ENCODE measurements at places on chromosomes 11 and 22.

DNA sequence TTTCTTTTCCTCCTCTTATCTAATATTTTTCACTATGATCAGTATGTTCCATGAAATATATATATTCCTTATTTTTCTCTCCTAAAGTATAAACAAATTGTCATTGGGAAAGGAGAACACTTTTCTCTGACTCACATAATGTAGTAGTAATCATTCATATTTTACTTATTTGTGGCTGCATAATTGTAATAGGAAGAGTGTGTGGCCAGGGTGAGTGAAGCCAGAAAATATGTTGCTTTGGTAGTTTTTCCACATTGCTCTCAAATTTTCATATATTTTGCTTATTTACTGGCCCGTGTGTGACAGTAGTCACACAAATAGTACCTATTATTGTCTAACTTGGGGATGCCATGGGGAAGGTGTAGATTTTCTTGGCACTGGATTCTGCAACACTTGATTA lies 172.1 kb downstream of the DYNC2H1 start:
- DNase-seq, result no peak

DNA sequence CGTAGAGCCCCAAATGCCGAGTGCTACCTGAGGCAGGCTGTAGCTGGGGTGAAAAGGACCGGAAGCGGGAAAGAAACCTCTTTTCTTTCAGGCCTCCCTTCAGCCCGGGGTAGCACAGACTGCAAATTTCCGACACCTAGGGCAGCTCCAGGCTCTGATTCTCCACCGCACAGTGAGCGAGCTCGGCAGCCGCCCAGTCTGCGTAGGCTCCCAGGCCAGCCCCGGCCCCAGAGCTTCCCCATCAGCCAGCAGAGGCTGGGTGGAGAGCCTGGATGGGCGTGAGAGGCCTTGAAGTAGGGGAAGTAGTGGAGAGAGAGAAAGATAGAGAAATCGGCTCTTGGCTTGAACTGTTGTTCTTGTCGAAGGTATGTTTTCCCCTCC lies 9.3 kb upstream of the PAX6 start:
- DNase-seq, result no peak

DNA sequence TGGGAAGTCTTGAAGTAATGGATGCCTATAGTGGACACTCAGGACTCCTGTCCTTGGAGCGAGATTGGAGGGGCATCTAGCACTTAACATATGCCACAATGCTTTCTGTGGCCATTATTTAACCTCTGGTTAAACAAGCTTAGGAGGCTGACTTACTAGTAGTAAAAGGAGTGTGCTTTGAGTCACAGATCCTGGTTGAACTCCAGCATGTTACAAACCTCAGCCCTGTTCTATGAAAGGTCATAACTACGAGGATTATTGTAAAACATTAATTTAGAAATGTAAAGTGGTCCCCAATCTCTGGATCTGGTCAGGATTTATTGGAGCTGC lies 1.1 kb upstream of the LBHD1 start:
- DNase-seq, result no peak

DNA sequence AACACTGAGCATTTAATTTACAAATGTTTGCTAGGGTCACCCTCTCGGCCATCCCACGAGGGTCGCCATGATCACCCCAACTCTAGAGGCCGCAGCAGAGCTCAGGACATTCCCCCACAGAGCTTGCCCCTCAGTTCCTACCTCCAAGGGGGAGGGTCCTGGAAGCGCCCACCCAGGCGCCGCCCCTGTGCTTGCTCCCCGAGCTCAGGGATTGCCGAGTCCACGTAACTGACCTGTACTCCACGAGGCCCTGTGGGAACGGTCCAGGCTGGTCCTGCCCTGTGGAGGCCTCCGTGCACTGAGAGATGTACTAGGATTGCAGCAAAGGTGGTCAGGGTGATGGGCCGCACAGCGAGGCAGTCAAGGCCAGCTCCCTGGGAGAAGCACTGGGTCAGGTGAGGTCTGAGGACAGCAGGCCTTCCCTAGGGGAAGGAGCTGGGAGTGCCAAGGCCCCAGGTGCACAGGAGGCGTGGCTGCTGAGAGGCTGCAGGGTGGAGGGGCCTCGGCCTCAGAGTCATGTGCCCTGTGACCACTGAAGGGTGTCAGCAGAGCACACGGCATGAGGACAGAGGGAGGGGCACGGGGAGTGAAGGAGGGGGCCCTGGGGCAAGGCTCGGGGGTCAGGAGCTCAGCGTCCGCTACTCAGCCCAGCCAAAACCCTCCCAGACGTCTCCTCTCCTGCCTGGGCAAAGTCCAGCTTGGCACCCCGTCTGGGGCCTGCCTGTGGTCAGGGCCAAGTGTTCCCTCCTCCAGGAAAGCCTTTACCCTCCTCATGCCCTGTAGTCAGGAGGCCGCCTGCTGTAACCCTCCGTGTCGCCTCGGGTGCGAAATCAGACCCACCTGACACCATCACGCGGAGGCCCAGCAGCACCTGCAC lies 2.4 kb upstream of the MIOX start:
- DNase-seq, result no peak

GRCh38 chr11:13465909-13466371 lies 2.9 kb upstream of the BTBD10 start:
- DNase-seq, result no peak

DNA sequence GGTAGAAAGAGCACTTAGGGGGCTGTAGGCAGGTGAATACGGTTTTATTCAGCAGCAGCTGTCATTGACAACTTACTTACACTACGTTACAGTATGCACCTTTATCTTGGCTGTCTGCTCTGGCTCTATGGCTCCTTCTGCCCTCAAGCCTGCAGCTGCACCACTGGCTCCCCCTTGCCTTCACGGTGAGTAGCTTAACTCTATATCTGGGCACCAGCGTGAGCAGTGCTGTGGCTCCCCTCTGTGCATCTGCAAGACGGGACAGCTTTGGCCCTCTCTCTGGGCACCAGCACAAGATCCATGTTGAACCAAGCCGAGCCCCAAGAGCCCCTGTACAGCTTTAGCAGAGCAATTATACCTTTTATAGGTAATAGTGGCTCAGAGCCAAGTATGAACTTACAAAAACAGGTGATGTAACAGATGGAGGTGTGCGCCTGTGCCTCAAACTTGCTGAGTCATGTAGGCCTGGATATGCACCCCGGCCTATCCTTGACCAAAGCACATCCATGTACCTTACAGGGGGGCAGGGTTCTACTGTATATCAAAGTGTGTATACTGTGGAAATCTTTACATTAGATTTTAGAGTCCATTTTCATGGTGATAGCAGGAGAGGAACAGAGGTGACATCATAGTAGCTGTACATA lies 96.9 kb upstream of the CTSC start:
- no peak for DNase-seq
